ENCODE measurements at places on chromosomes 13 and 19.

DNA sequence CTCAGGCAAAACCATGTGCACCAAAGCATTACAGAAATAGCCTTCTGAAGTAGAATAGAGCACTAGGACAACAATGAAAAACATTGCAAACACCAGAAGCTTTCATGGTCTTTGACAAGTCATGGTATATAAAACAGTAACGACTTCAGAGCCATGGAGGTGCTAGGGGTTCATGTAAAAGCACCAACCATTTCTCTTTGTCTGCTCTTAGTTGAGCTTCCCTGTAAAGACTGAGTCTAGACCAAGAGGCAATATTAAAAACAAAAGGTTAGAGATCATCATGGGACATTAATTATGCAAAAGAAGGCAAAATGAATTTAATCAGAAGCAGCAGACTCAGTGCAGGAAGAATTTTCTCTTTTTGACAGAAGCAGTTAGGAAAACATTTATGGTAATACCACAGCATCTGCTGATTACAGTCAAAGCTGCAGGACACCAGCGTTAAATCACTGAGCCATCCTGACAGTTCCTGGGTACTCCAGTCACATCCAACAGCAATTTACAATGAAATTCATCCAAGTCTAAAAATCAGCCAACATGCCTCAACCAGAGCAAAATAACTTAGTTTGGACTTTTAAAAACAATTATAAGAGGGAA, 476.8 kb downstream of the DIAPH3 start:
- DNase-seq: no peak

- DNase-seq: no peak
Measured at GRCh38 chr13:83286737-83287136, 595.5 kb downstream of the SLITRK1 start.

DNA sequence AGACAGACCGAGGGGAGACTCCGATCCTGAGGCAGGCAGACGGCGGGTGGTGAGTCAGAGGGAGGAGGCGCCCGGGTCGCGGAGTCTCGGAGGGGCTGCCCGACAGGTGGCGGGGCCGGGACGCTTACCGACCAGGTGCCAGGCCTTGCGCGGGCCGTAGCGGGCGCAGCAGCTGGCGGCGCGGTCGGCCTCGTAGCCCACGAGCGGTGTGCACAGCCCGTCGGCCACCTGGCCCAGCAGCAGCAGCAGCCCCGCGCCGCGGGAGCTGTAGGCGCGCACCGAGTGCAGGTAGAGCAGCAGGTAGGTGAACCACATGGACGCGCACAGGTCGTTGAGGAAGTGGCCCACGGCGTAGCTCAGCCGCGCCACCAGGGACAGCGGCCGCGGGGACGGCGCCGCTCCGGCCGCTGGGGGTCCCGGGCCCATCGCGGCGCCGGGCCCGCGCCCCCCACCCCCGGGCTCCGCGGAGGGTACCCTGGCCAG, 367 bp downstream of the MFSD12 start:
- DNase-seq: no peak

GRCh38 chr19:50486823-50487515, 10.3 kb upstream of the GARIN5A start:
- DNase-seq: no peak

DNA sequence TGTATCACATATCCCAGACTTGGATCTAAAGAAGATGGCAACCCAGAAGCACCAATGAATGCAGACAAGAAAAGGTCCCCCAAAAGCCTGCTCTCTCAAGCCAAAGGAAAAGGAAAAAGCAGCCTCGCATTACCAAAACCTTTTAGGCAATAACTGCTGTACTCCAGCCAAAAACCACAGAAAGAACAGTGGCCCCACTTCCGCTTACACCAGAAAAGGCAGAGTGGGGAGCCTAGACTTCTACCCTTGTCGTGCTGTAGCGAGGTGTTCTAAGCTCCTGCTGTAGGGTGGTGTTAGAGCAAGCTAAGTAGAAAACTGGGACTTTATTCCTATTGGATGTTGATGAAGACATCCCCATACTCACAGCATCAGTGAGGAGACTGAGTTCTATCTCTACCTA, 244.0 kb upstream of the RXFP2 start:
- no peak for DNase-seq

- DNase-seq: no peak
Measured at GRCh38 chr13:110559429-110559943, 2.0 kb downstream of the RAB20 start.

DNA sequence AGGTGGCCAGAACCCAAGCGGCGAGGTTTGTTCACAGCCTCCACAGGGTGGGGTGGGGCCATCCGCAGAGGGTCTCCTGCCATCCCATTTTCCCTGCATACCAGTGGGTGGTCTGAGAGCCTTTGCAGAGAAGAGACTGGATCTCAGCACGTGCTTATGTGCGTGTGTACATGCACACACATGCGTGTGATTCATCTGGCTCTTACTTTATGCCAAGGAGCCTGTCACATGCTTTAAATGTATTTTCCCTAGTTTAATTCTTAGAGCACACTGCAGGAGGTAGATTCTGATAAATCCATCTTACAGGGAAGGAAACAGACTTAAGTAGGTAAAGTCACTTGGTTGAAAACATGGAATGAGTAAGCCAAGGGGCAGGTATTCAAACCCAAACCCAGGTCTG, 47.1 kb downstream of the CAPN12 start:
- no peak for DNase-seq

DNA sequence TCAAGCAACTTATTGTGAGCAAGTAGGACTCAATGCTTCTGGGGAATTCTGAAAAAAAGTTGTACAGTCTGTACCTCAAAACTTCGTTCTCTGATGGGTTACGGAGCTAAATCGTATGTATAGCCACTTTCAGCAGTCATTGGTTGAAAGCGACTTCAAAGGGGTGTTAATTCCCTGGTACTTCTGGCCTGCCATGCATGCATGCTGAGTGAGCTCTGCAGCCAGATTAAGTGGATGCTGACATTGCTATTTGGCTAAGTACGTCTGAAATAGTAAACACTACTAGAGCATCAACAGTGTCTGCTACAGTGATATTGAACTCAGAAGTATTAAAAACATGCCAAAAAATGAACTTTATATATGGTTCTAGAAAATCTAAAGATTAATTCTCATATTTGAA, 1183.1 kb upstream of the PCDH20 start:
- no peak for DNase-seq

- DNase-seq: no peak
Measured at GRCh38 chr13:102799426-102800144, 666 bp downstream of the BIVM start.

- no peak for DNase-seq
Measured at GRCh38 chr19:28864024-28864503, 348.9 kb downstream of the UQCRFS1 start.

GRCh38 chr19:8334458-8335342, 8.4 kb downstream of the KANK3 start:
- DNase-seq: no peak

DNA sequence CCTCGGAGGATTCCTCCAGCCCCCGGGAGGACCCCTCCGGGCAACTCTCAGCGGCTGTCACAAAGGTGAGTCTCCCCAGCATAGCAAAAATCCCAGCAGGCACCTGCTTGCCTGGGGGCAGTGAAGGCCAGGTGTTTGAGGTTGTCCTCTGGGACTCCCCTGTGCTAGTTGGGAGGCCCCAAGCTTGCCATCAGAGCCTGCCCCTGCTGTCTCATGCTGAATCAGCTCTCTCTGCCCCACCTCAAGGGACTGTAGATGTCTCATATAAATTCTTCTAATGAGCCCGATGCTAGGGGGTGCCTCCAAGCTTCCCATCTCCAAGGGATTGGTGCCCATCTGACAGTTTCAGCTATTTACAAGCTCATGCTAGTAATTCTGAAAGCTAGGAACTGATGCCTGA, 53.6 kb downstream of the NWD1 start:
- no peak for DNase-seq

DNA sequence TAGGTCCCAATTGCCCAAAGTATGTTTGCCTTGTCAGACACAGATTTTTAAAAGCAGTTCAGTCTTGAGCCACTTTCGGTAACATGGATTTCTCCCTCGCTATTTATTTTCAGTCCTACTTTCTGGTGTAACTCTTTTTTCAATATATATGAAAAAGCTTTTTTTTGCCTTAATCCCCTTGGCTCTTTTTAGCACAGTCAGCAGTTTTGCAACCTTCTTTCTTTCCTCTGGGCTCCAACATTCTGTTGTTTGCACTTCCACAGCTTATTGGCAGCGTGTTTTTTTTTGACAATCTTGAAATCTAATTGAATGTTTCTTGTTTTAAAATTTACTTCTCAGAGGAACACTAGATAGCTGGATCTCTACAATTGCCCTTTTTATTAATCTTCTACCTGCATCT, 429.3 kb upstream of the NBEA start:
- DNase-seq: no peak

DNA sequence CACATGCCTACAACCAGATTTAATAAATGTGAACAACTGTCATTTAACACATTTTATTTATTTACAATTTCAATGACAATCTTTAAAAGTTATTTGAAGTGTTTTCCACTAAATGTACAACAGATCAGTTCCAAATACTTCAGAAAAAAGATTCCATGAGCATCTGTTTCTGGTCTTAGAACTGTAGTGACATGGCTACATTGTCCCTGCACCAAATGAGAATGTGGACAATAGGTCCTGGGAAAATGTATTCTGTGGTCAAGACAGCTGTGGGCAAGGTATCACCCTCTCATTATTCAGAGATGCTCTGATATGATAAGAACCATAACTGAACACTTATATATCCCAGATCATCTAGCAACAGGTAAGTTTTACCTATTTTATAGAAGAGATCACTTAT, 43.7 kb downstream of the ELF1 start:
- DNase-seq: no peak

GRCh38 chr13:52786766-52787165, 47.1 kb upstream of the CNMD start:
- no peak for DNase-seq

- DNase-seq: no peak
Measured at GRCh38 chr19:23318143-23318542, 67.9 kb upstream of the ZNF724 start.

DNA sequence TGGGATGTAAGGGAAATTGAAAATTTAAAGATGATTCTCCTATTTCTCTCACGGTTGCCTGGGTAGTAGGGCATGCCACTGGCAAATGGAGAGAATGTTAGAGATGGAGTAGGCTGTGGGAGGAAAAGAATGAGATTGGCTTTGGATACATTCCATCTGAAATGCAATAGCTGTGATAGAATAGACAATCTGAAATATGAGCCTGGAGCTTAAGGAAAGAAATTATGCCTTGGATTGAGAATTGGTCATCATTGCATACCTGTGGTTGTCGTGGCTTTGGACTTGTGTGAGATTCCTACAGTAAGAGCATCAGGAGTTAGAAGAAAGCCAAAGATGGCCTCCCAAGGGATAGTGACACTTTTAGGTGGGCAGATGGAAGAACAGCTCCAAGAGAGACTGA, 305.1 kb upstream of the SLC10A2 start:
- DNase-seq: no peak

DNA sequence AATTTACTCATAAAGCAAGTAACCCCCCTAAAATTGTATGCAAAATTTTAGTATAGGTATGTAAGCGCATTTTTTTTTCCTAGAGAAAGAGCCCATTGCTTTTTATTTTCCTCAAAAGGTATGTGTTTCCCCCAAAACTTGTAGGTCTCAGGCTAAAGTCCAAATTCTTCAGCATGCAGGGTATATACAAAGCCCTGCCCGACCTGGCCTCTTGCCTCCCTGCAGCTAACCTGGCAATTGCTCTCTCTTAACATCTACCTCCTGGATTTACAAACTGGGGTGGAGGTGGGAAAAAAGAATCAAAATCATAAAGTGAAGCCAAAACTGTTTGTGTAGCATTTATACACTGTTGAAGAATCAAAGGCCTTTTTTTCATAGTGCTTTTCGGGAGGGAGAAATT, 107.8 kb downstream of the KCNRG start:
- no peak for DNase-seq

DNA sequence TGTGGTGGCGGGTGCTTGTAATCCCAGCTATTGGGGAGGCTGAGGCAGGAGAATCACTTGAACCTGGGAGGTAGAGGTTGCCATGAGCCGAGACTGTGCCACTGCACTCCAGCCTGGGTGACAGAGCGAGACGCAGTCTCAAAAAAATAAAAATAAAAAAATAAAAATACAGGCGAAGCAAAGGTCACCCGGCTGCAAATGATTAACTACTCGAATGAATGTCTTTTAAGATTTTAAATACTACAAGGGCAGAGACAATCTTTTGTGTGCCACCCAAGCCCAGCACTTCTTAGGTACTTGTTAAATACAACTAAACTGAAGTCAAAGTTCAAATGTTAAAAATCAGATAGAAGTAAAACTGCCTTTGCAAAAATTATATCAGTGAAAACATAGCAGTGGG, 6.7 kb downstream of the LNX2 start:
- DNase-seq: no peak

All from cerebellar nuclear complex (tissue), 1 donor.